Stimulated activated CD8-positive, alpha-beta memory T cell treated with anti-CD3 and anti-CD28 coated beads, Interleukin-2, amount 100 ng/mL, for 1 hour (primary cell): ENCODE measurements at places on chromosomes 5 and 9.

- no peak for DNase-seq
Observed at GRCh38 chr5:116605310-116606070, 30.9 kb upstream of the SEMA6A start.

GRCh38 chr9:83572524-83572923 is 34.3 kb upstream of the FRMD3 start:
- DNase-seq: no peak

- no peak for DNase-seq
Observed at GRCh38 chr9:99752417-99753109, 69.1 kb upstream of the NR4A3 start.

DNA sequence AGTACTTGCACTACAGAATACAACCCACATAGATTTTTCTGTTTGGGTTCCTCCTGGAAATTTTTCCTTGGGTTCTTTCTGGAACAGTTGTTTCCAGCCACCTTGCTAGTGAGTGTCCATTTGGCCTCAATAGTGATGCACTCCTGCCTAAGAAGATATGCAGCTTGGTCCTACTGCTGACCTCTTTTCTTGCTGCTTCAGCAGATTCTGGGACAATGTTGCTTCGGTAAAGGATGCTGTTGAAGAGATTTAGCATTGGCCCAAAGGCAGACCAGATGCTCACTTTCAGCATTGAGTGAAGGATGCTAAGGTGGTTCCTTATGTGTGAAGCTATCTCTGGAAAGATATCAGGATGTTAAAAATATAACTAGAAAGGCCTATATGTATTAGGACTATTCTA is 86.2 kb upstream of the SMC5 start:
- no peak for DNase-seq

- DNase-seq: no peak
Observed at GRCh38 chr5:33410221-33410620, 30.5 kb upstream of the TARS1 start.

DNA sequence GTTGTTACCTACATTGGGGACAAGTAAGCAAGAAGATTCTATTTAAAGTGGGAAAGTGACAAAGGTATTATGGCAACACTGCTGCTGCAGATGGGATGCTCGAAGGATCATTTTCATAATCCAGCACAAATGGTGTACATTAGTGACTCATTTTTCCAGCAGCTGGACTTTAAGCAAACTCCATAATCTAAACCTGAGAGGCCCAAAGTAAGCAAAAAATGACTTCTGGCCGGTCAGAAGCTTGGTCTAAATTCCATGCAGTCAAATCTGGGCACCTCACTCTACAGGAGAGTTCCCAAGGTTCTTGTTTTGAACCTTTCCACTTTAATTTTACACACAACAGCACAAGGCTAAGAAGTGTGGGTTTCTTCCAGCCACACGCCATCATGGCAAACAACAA is 43.6 kb upstream of the TRAF1 start:
- no peak for DNase-seq

- DNase-seq: no peak
Observed at GRCh38 chr5:90014420-90014819, 395.1 kb downstream of the CETN3 start.

- no peak for DNase-seq
Observed at GRCh38 chr5:125552486-125552885, 806.0 kb upstream of the ZNF608 start.

- no peak for DNase-seq
Observed at GRCh38 chr5:151008906-151009305, 11.5 kb upstream of the GPX3 start.

- DNase-seq: no peak
Observed at GRCh38 chr5:181241393-181241975, 2.2 kb downstream of the RACK1 start.

- DNase-seq: no peak
Observed at GRCh38 chr9:78566521-78566920, 269.6 kb downstream of the PSAT1 start.

GRCh38 chr5:149123211-149123610 is 18.1 kb upstream of the ABLIM3 start:
- DNase-seq: no peak

GRCh38 chr5:128984480-128984879 is 19.2 kb downstream of the SLC27A6 start:
- DNase-seq: no peak

DNA sequence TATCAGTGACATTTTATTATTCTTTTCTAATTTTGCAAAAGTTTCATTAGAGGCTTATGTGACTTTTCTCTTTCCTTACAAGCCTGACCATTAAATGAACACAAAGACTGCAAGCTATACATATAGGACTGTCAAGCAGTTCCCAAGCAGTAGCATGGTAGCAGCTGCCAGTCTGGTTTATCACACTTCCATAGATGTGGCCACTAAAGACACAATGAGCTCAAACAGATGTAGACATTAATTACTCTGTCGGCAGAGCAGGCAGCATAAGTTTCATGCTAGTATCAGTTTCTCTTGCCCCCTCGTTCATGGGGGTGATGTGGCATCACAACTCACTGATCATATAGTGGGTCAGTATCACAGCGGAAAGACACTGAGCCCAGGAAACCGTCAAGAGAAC is 89.5 kb downstream of the CDH10 start:
- DNase-seq: no peak

- no peak for DNase-seq
Observed at GRCh38 chr9:29556746-29557145, 1983.5 kb upstream of the C9orf72 start.

GRCh38 chr5:59817536-59817935 is 76.0 kb downstream of the PDE4D start:
- no peak for DNase-seq

DNA sequence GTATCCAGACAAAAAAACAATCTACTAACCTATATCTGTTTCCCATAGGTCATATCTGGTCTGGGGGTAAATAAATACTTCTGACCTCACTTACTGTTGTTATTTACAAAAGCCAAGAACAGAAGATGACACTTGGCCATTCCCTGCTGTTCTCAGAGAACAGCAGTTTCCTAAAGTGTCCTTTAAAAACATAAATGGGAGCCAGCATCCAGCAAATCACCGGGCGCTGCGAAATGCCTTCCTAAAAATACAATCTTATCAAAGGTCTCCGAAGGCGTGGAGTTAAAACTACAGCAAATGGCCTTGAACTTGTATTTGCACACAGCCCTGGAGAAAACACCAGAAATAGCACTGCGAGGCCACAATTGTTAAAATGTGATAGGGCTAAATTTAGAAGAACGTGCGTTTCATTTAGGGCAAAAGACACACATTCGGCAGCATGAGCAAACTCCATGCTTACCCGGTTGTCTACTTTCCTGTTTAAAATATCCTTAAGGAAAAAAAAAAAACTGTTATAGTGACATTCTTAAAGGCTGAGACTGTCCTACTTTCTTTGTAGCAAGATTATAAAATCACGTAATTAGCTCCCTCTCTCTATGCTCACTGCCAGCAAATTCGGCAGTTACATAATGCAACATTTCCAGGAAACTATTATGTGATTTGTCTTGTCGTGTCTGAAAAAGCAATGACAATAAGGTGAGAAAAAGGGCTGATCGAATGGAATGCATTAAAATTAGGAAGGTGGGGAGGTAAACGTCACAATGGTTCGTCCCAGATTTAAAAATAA is 1.5 kb downstream of the NFIL3 start:
- no peak for DNase-seq

GRCh38 chr9:22204240-22204639 is 195.1 kb upstream of the CDKN2B start:
- DNase-seq: no peak

- DNase-seq: no peak
Observed at GRCh38 chr5:34545626-34546025, 110.5 kb upstream of the RAI14 start.

- DNase-seq: no peak
Observed at GRCh38 chr5:115948091-115948534, 14.2 kb upstream of the LVRN start.

GRCh38 chr5:59608745-59609144 is 284.8 kb downstream of the PDE4D start:
- no peak for DNase-seq

GRCh38 chr9:77952635-77953328 is 78.8 kb downstream of the GNAQ start:
- no peak for DNase-seq

GRCh38 chr5:174876-175465 is 16.3 kb upstream of the LRRC14B start:
- no peak for DNase-seq

- DNase-seq: no peak
Observed at GRCh38 chr5:1687301-1687970, 112.2 kb downstream of the MRPL36 start.

DNA sequence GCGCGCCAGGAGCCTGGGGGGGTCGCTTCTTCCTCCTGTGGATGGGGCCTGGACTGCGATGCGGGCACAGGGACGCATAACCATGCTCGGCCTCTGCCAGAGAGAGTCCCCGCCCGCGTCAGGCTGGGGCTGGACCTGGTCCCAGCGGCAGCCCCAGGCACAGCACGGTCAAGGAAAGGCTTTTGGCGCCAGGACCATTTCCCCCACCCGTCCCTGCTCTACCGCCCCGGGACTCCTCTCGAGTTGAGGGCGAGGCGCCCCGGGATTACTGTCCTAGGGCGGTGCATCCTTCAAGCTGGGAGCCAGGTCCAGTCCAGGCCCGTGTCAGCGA is 341 bp downstream of the MXD3 start:
- DNase-seq: no peak

GRCh38 chr9:95580812-95581761 is 64.3 kb upstream of the PTCH1 start:
- no peak for DNase-seq

DNA sequence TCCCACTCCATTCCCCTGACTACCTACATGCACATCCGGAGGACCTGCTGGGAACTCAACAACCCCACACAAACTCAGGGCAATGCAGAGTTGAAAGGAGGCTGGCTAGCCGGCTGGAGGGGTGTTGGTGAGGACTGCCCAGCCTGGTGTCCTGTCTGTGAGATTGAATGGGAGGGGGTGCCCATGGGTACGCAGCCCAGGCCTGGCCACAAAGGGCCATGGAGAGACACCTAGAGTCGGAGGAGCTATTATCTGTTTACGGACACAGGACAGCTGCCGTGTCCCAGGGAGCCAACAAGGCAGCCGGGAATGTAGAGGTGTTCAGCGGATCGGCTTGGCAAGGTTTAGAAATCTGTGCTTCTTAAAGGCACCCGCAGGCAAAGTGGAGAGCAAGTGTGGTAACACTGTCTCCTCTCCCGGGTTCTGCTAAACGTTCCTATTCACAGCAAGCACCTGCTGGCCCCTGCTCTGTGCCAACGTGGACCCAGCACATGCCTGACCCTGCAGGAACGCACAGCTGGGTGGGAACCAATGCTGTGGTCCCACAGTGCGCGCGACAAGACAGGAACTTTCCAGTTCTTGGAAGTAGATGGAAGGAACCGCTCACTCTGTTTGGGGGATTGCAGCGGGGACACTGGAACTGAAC is 166.7 kb downstream of the DAB2IP start:
- no peak for DNase-seq

DNA sequence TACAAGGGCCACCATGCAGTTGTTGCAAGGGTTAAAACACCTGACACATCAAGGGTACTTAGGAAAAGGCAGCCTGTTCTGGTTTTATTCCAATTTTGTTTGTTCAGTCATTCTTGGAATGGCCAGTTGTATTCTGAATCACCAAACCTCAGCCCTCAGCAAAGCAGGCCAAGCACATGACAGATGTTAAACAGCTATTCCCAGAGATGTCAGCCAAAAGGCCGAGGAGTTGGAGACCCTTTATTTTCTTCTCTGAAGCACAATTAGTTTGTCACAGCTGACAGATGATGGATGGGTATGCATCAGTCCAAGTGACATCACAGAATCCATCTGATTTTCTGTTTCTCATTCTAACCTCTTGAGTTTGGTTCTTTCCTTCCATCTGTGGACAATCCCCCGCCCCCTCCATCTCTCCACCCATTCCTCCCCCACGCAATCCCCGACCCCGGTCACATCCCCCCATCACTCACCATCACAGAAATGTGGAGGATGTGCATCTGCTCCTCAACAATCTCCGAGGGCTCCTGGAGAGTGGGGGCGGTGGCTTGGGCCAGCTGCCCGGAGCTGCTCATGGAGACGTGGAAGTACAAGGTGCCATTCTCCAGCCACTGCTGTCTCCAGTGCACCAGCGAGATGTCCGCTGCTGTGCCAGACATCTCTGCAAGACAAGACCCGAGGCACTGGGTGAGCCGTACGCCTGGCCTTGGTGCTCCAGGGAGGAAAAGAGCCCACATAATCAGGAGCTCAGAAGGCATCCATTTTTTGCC is 123.8 kb downstream of the ASTN2 start:
- DNase-seq: no peak

GRCh38 chr9:101711330-101711941 is 27.0 kb downstream of the GRIN3A start:
- DNase-seq: no peak

GRCh38 chr5:32933692-32934091 is 222.6 kb downstream of the NPR3 start:
- no peak for DNase-seq

DNA sequence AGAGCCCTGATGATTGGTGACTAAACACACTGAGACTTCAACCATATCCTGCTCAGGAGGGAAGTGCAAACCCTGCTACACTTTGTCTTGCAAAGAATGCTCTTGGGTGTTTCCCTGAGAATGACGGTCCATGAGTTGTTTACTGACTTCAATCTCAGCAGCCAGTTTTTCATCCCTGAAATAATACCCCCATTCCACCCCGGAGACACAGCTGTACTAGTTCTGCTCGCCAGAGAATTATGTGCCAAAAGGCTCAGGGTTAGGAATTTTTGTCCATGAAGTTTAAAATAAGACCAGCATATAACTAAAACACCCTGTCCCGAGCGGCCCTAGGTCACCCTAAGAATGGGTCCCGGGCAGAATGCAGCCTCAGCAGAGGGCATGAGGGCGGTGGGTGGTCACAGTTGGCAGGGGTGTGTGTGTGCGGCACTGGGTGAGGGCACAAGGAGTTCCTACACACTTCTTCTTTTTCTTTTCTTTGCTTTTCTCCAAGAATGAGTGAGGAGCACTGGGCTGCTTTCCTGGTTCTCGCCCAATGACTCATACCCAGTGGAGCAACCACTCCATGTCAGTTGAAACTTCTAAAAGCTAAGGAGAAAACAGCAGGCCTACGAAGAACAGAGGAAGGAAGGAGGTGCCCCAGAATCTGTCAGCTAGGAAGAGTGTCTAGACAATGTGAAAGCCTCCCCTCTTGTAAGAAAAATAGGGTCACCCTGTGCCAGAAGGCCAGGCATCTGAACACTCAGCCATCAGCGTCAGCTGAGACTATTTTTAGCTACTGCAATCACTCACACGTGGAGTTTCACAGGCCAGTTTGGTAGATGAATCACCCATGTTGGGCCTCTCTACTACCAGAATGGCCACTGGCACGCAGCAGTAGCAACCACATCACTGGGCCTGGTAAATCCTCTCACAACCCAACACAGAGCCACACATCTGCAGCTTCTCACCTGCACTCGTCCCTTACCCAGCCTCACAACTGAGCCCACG is 105.9 kb downstream of the DPYSL3 start:
- DNase-seq: no peak

- DNase-seq: no peak
Observed at GRCh38 chr5:133401731-133402347, 210.5 kb downstream of the FSTL4 start.

- no peak for DNase-seq
Observed at GRCh38 chr9:98738741-98739140, 30.0 kb upstream of the GABBR2 start.
